ENCODE measurements at places on chromosomes 3 and 15.

- DNase-seq = no peak
Measured at GRCh38 chr15:46523701-46524100, 888.9 kb downstream of the SQOR start.

DNA sequence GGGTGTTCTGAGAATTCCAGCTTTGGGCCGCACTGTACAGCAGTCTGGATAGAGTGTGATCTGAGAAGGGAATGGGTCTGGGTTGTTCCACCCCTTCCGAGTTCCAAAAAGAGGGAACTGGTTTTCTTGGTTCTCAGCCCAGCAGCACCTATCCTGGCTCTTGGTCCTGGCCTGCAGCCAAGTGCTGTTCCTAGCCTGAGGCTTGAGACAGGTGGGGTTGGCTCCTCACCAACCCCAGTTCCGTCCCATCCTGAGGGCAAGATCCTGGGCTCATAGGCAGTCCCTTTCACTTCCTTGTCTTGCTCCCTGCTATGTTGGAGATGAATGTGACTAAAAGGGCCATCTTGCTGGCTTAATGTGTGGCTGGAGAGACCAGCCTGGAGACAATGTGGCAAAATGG, 15.2 kb downstream of the IVD start:
- no peak for DNase-seq

DNA sequence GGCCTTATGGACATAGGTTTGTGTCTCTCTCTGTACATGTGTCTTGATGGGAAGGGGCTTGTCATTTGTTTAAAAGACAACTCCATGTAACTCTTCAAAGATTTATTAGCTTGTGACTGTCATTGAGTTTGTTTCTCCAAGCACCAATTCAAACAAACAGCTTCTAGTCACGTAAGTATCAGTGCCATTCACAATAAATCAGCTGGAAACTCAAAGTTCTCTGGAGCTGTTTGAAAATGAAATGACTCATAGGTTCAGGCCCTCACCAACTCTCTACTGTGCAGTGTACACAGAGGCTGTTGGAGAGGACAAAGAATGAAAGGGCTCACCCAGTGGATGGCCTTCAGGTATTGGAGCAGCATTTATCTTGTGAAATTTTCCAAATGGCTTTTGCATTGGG, 476.3 kb downstream of the AGBL1 start:
- no peak for DNase-seq

DNA sequence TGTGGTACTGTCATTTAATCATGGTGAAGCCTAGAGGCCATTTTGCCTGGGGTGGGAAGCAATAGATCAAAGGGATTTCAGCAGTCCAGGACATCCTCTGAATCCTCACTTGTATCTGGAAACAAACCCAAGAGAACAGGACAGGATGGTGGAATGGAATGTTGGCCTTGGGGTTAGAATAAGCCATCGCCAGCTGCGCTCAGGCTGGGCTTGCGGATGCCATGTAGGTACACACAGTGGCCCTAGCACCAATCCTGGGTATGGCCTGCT, 76.5 kb upstream of the ALDH1A3 start:
- DNase-seq = no peak

GRCh38 chr3:123795471-123796251, 88.5 kb downstream of the MYLK start:
- DNase-seq = no peak

DNA sequence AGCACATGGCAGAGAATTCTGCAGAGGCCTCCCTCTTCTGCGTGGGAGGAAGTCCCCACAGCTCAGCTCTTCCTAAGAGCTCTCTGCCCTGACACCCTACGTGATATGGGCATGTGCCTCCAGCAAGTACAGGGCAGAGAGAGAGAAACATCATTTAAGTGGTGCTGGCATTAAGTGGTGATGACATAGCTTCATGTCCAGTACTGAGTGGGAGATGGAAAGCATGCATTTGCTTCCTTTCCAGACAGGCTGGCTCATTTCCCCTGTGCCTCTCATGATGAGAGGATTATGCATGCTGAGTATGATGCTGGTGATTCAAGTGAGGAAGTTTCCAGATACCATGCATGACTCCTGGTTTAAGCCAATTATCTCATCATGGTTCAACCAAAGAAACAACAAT, 26.9 kb downstream of the BFSP2 start:
- DNase-seq = no peak
